Stimulated activated CD4-positive, alpha-beta T cell treated with anti-CD3 and anti-CD28 coated beads, Interleukin-1b, Interleukin-23, amount 100 ng/mL, for 1 hour (primary cell): ENCODE measurements at places on chromosomes 16 and 17.

- no peak for DNase-seq
Measured at GRCh38 chr16:31475946-31476302, 4.0 kb downstream of the TGFB1I1 start.

DNA sequence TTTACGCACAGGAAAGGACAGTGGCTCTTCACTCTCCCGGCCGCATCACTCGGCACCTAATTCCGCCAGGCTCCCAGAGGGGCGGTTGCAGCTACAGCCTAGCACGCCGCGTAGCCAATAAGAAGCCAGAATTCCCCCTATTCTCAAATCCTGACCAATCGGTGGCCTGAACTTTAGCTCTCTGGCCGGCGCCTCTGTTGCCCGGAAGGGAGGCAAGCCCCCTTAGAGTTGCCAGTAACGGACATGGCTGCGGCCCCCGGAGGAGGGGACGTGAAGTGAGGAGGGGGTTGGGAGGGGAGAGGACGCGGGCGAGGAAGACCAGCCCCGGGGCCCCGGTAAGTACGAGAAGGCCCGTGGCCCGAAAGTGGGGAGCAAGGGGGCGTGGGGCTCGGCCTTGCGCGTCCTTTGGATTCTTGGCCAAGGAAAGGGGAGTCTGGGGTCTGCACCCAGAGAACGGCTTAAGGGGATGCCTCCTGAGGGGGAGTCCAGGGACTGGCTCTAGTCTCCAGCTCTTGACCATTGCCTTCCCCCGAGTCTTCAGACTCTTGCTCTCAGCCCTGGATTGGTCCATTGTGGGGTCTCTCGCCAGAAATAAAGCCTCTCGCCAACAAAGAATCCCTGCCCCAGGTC lies at the start of gene TMEM94:
Gene TMEM94, plus strand, starts transcription at position 219 of the 630 bp plus-strand sequence. CDS start 15,271 bp downstream, outside the sequence.
- DNase-seq, result peak; percentile 68

DNA sequence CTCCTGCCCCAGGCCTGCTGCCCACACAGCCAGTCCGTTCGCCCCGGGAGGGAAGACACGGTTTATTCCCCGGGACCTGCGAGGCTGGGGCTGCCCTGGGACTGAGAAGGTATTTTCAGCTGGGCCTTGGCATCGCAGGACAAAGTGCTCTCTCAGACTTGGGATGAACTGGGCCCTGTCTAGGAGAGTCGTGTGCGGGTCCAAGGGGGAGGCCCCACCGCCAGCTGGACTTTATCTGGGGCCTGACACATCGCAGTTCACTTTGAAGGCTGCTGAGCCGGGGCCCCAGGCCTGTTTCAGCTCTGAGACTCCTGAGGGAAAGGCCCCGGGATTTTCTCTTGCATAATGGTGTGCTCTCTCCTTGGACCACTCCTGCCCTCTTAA lies 6.8 kb downstream of the CRISPLD2 start:
- no peak for DNase-seq

DNA sequence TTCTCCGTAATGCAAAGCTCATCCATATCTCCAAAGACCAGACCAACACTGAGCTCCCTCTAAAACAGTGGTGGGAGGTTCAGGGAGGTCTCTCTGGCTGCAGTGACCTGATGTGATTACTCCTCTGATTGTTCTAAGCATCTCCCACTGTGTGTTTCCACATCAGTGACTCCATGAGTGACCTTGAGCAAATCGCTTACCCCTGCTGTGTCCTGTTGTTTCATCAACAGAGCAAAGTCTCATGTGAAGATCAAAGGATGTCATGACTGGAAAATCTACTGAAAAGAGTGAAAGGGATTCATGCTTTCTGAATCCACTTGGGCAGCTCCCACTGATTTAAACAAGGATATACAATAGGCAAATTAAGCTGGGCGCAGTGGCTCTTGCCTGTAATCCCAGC lies 352.9 kb downstream of the TMEM114 start:
- no peak for DNase-seq

- DNase-seq, result no peak
Measured at GRCh38 chr16:78816499-78817195, 717.2 kb downstream of the WWOX start.

DNA sequence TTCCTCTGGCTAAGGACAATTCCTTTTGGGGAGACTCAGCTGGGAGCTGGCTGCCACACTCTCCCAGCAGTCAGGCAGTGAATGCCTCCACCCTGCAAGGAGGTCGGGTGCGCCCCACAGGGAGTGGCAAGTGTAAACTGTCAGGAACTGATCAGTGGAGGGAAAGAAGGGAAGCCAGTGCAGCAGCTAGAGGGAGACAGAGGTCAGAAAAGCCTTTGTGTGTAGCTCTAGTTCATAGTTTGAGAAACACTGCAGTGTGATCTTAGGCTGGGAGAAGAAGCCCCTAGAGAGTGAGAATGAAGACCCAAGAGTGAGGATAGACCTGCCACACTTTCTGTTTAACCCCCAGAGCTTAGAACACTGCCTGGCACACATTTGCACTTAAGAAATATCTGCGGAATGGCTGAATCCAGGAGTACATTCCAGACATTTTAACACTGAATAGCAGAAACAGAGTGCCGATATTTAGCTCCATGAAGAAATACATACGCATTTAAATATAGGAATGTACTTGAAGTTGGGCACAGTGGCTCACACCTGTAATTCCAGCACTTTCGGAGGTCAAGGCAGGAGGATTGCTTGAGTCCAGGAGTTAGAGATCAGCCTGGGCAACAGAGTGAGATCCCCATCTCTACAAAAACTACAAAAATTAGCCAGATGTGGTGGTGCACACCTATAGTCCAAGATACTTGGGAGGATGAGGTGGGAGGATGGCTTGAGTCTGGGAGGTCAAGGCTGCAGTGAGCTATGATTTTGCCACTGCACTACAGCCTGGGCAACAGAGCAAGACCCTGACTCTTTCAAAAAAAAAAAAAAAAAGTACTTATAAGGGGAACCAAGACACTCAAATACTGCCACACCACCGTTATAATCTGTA lies 11.1 kb upstream of the SLC5A11 start:
- no peak for DNase-seq

GRCh38 chr17:82839617-82840292 lies at the start of gene ZNF750:
ZNF750 (minus strand) TSS chr17:82840022; CDS start chr17:82832454, 7,568 bp downstream.
- no peak for DNase-seq

DNA sequence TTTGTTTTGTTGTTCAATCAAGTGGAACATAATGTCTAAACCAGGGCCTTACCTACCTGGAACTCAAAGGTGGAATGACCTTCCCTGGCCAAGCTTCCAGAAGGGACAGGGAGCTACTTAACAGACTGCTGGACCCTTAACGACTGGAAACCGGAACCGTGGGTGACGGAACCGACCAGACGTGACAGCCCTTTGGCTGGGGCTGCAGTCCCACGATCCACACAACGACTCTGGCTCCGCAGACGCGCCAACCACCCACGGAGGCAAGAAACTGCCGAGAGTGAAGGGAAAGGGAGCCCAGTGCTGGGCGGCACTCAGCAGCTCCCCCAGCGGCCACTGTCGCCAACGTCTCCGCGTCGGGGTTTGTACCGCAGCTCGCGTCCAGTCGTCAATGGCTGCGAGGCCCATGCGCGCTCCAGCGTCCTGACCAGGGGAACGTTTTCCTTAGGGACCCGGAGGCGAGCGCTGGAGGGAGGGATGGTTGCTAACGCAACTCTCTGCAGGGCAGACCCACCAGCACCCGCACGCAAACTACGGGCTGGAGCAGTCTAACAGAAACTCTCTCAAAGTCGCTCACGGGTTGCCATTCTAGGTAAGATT lies 5.5 kb upstream of the KIF22 start:
- no peak for DNase-seq
